Stimulated activated CD4-positive, alpha-beta T cell treated with anti-CD3 and anti-CD28 coated beads, TNF-alpha, amount 100 ng/mL, for 24 hours (primary cell): ENCODE measurements at places on chromosomes 7 and 10.
A peak's percentile ranks its signal among the peaks of the same experiment; 100 is the strongest.

DNA sequence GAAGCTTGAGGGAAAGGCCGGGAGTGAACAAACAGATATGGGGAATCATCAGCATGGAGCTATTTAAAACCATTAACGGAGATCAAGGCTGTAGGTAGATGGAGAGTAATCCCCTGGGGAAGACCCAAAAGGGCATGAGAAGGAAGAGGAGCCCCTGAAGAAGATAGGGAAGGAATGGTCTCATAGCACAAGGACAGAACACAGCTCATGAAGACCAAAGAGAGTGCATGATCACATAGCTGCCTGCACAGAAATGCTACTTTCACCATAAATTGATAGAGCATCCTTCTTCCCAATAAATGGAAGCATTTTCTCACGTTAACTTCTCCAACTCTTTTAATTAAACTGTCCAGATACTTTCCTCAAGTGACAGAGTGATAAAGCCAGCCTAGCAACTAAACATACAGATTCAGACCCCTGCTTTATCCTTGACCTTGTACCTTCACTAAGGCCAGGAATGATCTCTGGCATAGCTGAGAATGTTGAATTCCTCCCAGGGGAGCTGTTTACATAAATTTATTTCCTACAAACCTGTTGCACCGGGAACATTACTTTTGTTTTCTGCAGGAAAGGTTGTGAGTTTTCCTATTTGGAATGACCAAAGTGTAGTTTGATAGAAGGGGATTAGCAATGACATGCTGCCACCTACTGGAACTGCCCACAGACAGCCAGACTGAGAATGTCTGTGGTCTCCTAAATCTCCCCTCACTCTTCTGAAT, 110.8 kb upstream of the LRGUK start:
- DNase-seq: no peak

- no peak for DNase-seq
These were observed 20.0 kb downstream of the RBM17 start for GRCh38 chr10:6108631-6109443.

DNA sequence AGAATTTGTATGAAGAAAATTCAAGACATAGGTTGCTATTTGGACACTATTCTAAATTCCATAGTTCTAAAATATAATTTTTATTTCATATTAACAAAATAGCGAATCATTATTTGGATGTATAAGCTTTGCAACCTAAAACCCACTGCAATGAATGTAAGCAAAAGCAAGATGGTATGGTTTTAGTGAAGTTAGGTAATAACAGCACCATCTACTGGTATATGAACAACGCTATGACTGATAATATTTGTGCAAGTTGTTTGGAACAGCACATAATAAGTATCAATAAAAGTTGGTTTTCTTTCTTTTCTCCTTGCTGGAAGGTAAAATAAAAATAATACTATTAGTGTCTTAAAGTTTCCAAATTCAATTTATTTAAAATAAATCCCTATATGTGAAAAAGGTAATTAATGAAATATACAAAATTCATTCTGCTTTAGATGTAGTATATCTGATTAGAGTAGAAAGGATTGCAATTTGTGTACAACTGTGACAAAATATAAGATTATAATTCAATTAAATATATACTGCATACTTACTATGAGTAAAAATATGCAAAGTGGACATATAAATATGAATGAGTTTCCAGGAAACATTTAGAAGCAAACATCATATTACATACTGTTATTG, 79.0 kb upstream of the LSM8 start:
- DNase-seq: no peak

GRCh38 chr10:78927257-78927995, 141.3 kb upstream of the ZMIZ1 start:
- no peak for DNase-seq

GRCh38 chr7:80770675-80771081, 132.2 kb downstream of the CD36 start:
- no peak for DNase-seq

DNA sequence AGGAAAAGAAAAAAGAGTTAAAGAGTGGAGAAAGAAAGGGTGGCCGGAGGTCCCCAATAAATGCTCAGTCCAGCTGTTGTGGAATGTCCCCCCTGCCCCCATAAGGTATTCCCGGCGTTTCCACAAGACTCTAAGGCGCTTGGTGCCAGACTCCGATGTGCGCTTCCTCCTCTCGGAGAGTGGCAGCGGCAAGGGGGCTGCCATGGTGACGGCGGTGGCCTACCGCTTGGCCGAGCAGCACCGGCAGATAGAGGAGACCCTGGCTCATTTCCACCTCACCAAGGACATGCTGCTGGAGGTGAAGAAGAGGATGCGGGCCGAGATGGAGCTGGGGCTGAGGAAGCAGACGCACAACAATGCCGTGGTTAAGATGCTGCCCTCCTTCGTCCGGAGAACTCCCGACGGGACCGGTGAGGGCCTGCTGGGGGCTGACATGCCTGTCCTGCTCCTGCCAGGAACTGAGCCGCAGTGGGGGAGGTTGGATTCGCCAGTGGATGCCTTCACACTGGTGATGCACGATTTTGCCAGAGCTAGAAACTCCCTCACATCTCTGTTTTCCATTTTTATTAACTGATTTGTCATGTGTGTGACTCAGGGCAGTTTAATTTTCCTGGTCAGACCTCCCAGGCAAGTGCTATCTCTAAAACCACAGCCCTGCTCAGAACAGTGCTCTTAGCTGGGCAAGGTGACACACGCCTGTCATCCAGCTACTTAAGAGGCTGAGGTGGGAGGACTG, 34.2 kb downstream of the TACR2 start:
- DNase-seq: no peak

DNA sequence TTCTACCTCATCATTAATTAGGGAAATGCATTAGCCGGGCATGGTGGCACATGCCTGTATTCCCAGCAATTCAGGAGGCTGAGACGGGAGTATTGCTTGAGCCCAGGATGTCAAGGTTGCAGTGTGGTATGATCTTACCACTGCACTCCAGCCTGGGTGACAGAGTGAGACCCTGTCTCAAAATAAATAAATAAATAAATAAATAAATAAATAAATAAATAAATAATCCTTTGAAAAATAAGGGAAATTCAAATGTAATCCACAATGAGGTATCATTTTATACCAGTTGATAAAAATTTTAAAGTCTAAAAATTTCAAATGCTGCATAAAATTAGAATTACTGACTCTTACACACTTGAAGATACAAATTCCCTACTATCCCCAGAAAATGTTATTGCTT, 334.3 kb downstream of the ADK start:
- no peak for DNase-seq

DNA sequence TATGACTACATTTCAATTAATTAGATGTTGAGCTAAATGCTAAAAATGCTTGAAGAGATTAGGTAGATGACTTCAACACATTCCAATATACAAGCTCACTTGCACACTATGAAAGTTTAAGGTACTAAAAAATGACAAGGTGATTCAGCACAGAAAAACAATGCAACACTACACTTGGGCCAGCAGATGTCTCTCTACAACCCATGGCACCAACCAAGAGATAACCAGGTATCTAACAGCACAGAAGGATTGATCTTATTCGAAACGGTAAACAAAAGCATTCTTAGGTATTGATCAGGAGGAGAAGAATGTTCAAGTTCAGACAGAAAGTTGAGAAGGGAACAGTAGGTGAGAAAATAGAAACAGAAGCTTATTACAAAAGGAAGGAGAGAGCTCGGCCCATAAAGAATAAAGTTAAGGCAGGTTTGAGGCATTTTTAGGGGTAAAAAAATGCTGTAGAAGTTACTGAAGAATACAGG, 248.2 kb upstream of the KLF14 start:
- DNase-seq: no peak

DNA sequence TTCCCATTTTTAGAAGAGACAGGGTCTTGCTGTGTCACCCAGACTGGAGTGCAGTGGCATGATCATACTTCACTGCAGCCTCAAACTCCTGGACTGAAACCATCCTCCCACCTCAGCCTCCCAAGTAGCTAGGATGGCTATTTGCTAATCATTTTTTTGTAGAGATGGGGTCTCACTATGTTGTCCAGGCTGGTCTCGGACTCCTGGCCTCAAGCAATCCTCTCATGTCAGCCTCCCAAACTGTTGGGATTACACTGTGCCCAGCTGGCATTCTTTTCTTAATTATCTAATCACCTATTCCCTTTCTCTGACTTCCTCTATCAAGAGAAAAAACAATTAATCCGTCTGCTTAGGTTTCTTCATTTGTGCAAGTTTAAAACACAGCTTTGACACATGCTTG, 172.5 kb upstream of the TRIM24 start:
- DNase-seq: no peak

GRCh38 chr10:132249824-132250375, 57.9 kb downstream of the STK32C start:
- DNase-seq: no peak

DNA sequence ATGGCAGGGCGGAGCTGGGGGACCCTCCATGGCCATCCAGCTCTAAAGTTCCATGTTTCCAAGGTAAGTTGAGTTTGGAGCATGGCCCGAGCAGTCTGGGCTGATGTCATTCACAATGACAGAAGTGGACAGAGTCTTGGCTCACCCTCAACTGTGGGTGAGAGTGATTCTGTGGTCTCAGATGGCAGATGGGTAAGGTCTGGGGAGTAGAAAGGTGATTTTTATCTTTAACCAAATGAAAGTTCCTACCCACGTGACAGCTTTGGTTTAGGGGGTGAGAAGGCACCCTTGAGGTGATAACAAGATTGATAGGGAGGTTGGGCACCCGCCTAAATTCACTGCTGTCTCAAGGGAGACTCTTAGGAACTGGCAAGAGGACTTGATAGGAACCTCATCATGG, 57.6 kb upstream of the PDZD8 start:
- no peak for DNase-seq

DNA sequence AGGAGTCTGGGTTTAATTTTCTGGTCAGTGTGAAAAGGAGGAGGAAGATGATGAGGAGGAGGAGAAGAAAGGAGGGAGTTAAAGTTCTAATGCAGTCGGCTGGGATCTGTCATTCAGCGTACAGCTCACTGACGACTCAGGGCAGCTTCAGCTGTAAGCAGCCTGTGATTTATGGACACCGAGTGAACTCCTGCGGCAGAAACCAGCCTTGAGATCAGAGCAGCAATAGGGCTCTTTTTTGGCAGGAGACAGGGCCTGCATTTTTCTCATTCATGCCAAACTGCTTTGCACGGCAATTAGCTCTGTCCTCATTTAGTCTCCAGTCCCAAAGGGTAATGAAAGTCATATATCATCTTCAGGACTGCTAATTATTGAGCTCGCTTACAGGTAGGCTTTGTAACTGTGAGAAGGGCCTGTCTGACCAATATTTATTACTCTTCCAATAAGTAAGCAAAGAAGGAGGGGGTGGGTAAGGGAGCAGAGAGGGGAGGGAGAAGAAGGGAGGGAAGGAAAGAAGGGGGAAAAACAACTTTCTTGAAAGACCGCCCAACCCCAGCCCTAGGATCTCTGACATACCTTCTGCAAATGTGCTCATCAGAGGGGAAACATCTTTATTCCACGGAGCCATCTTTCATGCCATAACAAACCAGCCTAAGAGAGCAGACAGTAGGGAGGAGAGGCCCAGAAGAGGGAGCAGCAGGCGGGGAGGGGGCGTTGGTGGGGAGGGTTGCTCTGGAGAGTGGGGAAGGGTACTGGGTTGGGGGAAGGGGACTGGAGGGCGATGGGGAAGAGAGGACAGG, 48.1 kb upstream of the COMTD1 start:
- no peak for DNase-seq

GRCh38 chr7:127704211-127704610, 52.2 kb downstream of the SND1 start:
- DNase-seq: no peak

- DNase-seq: no peak
These were observed 3.2 kb upstream of the MTG1 start for GRCh38 chr10:133390597-133391248.

DNA sequence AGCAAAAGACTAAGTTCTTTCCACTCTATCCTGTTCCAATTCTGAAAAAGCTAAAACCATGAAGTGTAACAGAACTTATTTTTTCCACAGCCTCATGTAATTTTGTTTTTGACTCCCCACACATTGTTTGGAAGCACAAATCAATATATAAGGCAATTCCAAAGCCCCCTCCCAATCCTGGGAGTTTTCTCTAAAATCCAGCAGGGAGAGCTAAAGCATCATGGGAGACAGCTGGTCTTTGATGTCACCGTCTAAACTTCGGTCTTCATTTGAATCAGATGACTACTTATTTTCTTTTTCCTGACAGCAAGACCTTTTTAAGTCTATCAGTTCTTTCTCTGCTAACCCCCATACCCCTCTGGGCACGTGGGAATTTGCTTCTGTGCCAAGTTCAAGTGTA, 33.3 kb upstream of the PON1 start:
- no peak for DNase-seq

DNA sequence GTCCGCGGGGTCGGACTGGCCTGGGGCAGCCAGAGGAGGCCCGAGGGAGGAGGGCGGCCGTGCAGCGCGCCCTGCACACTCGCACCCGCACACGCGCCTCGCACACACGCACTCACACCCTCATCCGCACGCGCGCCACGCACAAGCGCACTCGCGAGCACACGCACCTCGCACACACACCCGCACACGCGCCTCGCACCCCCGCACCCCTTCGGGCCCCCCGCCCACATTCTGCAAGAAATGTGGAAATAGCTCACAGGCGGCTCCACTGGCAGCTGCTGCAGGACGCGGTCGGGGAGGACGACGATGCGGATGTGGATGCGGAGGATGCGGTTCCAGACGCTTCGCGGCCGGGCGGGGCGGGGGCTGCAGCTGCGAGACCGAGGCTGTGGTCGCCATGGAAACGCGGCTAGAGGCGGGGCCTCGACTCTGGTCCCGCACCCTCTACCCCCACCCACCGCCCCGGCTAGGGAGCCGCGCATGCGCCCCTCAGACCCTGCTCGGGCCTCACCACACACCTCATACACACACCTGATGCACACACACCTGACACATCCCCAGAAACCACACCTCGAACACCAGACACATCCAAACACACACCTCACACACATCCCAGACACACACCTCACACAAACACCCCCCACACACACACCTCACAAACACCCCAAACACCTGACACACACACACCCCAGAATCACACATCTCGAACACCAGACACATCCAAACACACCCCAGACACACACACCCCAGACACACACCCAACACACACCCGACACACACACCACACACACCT, at the start of gene CALY:
TSS of gene CALY (minus strand) at position 320 of the 793 bp plus-strand sequence. CDS start 7,907 bp downstream, outside the sequence.
- peak; percentile 53 for DNase-seq

DNA sequence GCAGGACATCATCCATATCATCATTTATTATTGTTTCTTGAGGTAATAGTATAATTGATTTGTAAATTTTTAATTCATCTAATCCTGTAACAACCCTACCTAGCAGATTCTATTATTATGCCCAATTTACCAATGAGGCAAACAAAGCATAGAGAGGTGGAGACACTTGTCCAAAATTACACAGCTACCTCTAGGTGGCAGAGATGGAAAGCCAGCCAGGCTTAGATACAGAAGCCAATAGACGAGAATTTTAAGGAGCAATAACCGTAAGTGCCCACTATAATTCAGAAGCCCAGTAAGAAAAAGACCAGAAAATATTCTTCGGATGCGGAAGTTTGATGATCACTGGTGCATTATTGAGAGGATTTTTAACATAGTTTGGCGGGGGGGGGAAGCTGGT, 54.0 kb downstream of the ANK3 start:
- no peak for DNase-seq
